ENCODE measurements at places on chromosomes 3 and 15. TPM values are rescaled to one million over a fixed set of nuclear protein-coding genes. Genes with fewer than 3 reads are reported as not detected.

GRCh38 chr3:100317912-100318311 is 16.6 kb upstream of the NIT2 start:
- DNase-seq: no peak

DNA sequence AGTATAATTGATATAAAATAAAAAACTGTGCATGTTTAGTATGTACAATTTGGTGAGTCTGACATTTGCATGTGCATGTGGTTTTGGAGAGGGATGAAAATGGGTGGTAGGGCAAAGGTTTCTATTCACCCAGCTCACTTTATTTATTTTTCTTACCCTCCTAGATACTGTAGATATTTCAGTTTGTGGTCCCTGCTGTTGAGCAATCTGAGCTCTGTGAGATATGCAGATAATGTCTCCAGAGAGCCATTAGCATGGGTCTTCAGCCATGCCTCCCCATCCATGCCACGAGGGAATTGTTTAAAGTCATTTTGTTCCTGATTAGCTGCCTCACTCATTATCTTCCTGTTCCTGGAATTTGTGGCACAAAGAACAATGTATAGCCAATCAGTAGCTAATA is 44.4 kb upstream of the B3GALNT1 start:
- no peak for DNase-seq

- DNase-seq: no peak
These were observed 175.1 kb upstream of the TSC22D2 start for GRCh38 chr3:150232992-150233451.

Gene XIRP1
- not detected for polyA plus RNA-seq

GRCh38 chr3:58394339-58394738 is 39.3 kb downstream of the PDHB start:
- no peak for DNase-seq
